NCI-H446 (cell line): ENCODE measurements at places on chromosomes 5 and 9.

DNA sequence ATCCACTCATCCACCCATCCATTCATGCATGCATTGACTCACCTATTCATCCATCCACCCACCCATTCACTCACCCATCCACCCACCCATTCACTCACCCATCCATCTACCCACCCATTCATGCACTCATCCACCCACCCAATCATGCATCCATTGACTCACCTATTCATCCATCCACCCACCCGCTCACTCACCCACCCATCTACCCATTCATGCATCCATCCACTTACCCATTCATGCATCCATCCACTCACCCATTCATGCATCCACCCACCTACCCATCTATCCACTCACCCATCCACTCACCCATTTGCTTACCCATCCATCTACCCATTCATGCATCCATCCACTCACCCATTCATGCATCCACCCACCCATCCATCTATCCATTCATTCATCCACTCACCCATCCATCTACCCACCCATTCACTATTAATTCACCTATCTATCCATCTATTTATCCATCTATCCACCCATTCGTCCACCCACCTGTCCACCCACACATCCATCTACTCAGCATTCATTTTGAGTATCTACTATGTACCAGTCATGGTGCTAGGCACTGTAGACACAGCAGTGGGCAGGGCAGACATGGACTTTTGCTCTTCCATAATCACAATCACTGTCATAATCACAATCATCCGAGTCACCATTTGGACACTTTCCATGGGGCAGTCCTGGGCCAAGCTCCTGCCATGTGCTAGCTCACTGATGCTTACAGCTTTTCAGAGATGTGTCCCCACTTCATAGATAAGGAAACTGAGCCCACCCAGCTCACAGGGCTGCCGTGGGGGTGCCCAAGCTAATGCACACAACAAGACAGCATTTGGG, 34.4 kb downstream of the HMCN2 start:
- no peak for DNase-seq

- DNase-seq = no peak
Measured at GRCh38 chr5:105817416-105817815, 1853.3 kb downstream of the EFNA5 start.

DNA sequence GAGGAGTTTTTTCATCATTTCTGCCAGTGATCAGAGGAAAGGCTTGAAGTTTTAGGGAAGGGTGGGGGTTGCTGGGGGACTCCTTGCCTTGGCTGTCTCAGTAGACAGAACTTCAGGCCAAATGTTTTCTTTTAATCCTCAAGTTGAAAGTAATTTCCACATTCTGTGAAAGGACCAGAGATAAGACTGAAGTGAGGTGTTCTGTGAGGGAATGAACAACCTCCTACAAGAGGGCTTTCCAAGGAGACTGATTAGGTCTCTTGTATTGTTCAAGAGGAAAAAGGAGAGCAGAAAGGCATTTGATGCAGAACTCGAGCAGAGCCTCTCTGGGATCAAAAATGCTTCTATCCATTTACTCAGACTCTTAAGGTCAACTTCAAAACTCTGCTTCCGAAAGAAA, 282.1 kb upstream of the ATP10B start:
- DNase-seq = no peak

DNA sequence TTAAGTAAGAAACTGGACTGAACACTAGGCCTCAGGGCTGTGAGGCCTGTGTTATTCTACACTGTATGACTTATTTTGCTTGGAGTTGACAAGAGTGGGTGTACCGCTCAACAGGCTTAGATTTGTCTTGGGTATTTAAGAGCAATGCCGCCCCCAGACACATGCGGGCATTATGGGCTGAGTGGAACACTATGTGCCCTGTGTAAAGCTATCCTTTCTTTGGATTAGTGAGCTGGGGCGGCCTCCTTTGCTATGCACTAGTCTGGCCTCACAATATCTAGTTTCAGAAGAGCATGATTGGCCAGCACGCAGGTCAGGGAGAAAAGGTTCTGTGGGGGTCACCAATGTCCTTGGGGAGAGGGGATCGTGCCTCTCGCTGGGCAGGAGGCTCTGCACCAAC, 206.3 kb upstream of the GDNF start:
- no peak for DNase-seq

DNA sequence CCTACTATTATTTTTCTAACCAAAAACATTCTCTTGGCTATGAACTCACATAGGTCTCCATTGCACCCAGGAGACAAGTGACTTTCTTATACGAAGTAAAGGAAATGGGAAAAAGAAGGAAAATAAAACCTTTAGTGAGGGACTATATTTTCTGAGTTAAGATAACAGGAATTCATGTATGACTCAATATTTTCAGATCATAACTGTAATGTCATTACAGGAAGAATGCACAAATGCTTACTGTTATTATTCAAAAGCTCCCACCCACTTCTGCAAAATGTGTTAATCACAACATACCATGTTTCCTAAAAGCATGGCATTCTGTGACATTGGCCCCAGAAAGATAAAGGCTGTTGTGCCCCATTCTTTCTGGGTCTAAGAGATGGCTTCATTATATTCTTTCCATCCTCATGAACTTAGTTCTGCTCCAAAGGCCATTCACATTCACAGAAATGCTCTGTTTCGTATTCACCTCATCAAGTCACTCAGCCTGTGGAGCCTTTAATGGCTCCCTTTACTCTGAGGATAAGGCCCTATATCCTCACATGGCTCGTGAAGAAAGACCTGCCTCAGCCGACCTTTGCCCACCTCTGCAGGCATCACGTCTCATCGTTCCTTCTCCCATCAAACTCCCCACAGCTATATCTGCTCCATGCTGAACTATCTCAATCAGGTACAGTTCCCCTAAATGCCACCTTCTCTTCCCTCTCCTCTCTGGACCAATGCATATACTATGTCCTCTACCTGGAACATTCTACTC, 77.0 kb downstream of the ABCA1 start:
- DNase-seq = no peak

DNA sequence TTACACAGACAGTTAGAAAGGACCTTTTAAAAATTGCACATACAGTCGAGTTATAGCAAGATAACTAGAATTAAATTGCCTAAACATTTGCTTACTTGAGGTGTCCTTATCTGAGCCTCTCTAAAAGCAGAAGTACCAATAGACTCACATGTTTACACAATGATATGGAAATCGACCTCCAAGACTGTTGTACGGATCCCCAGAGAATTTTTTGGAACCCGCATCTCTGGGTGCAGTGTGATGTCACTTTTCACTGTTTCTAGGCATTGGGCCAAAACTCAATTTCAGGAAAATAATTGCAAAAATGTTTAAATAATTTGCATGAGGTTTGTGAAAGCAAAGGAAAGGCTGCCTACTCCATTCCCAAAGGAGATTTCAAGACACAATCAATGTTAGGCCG, 63.1 kb upstream of the ATG10 start:
- DNase-seq = no peak

DNA sequence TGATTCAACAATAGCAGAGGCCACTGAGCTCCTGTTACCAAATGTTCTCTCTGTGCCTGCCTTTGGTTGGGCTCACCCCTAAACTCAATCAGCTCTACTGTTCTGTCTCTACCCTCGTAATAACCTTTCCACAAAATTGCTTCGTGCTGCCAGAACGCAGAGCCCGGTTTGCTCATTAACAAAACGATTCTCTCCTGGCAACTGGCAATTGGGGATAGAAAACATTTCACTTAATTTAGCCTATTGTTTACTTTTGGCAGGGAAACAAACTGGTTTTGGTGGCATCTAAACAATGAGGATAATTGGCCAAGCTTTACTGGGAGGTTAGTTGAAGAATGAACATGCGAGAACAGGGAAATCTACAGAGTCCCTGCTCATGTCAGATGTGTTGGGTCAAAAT, 56.6 kb downstream of the SLC28A3 start:
- DNase-seq = no peak

DNA sequence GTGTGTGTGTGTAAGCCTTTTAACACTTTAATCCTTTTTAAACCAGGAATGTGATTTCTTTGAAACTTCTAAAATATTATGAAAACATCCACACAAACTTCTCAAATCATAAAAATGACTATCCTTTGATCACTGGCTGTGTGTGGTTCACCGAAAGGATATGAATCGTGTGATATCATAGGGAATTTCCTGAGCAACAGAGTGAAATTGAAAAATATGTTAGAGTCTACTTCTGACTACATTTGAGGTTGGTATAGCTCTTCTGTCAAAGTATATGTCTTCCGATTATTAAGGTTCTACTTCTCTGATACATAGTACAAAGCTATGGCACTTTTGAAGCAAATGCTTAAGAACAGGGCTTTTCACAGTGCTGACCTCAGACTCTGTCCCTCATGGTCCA, 40.3 kb downstream of the RGMB start:
- no peak for DNase-seq

DNA sequence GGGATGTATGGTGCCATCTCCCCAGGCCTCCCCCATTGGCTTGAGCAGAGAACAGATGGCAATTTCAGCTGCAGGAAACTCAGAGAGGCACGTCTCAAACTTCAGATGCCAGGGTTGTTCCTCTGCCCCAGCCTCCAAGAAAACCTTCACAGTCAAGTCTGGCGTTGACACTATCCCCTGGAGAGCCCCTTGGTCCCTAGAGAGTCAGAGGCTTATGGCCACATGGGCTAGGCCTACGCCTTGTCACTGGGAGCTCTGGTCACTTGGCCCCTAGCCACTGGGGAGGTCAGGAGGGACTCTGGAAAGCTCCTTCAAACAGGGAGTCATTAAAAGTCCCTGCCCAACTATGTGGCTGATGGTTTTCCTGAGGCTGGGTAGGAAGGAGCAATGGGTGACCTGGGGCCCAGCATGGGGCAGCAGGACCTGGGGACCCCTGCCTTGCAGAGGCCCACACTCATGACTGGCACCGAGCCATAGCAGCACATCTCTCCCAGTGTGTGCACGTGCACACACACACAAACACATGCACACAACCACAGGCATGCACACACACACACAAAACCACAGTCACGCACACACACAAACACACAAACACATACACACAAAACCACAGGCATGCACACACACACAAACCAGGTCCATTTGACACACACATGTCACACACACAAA, 144.2 kb downstream of the GADD45G start:
- DNase-seq = no peak

DNA sequence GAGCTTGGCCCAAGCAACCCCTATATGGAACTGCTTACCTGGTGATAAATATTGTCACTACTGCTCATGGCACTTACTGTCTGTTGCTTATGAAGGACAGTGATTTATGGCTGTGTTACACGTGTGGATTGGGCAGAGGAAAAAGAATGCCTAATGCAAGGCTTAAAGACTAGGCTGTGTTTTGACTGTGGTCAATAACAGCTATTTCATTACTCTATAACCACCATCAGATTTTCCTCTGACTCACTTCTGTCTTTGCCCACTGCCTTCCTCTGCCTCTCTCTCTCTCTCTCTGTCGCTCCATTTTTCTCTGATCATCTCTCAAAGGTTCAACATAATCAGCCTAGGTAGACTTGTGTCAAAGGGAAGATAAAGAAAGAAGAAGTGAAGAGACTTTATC, 96.2 kb downstream of the TLR4 start:
- DNase-seq = no peak

- DNase-seq = no peak
Measured at GRCh38 chr9:137167277-137167746, 2.5 kb downstream of the LRRC26 start.
